ENCODE measurements at places on chromosomes 3 and 15.
A peak's percentile ranks its signal among the peaks of the same experiment; 100 is the strongest.

DNA sequence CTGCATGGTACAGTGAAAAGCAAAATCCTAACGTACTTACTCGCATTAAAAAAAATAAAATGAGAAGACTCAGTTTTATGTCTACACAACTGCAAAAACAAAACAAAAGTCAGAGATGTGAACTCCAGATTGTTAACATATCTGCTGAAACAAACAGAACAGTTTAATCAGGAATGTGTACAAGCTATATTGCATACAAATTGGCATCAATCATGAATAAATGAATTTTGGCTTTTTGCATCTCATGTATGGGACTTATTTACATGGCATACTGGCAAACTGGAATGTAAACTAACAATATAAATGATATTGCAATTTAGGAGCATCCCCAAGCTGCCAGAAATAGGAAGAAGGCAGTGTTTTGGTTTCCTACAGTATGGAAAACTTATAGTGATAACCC, 79.6 kb upstream of the NSMCE3 start:
- no peak for DNase-seq

DNA sequence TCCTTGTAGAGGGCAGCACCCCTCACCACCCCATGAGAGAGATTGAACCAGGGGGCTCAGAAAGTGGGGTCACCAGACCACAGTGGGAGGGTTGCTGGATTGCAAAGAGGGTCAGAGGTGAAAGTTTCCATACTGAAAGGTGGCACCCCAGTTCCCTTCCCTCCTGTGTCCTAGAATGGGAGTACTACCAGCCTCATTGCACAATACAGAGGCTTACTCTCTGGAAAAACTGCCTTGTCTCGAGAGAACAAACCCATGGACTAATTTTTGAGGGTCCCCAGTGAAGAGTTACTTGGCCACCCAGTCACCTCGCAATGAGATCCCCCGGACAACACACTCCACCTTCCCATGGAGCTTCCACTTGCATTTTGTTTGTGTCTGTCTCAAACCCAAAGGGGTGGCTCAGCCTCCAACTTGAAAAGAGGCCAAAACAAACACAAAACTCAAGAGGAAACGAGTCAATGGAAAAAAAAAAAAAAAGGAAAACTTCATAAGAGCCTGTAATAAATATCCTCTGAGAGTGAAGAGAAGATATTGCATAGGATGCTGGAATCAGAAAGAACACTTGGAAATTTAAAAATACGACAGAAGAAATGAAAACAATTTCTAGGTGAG, 18.6 kb downstream of the MESP2 start:
- no peak for DNase-seq

DNA sequence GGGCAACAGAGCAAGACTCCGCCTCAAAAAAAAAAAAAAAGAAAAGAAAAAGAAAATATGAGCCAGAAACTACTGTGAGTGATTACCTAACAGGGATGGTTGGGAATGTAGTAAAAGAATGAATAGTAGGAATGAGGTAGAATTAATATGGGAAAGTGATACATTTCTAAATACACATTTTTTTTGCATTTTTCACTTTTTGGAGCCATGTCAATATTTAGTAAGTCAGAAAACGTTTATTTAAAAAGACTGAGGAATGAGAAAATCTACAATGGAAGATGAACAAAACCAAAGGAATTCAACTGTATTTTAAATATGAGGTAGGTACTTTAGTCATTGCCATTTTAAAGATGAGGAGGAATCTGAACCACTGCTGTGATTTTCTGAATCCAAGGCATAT, 817.2 kb upstream of the CADM2 start:
- DNase-seq: no peak

- DNase-seq: peak; percentile 18
Observed at GRCh38 chr3:105094588-105094987, 272.1 kb upstream of the ALCAM start.

DNA sequence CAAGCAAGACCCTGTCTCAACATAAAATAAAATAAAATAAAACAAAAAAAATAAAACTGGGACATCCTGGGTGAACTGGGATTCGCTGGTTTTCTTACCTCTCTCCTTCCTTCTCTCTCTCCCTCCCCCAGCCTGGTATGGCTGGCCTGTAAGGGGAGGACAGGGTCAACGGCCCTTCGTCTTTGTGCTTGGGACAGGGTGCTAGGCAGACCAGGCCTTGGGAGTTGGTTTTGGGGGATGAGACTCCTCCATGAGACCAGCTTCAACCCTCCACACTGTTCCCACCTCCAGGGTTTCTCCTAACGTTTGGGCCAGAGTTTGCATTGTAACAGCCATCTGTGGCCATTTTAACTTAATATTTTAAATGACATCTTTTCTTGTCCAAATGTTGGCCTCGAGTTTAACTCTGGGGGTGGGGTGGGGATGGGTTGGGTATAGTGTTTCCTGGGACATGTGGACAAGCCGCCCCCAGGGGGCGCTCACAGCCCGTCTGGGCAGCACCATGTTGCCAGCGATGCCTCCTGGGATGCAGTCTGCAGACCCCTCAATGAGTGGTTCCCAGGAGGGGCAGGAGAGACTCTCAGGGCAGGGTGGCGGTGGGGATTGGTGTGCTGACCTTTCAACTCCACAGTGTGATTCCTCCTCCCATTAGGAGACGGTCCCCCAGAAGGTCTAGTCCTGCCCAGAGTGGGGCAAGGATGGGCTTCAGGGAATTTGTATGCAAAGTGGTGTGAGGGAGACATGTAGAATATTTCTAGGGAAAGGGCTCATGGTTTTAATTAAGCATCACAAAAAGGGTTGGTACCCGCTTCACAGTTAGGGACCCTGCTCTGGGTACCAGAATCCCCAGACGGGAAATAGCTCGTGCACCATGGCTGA, 37.7 kb upstream of the LCTL start:
- DNase-seq: peak; percentile 4

GRCh38 chr15:59396211-59396610, 23.5 kb upstream of the MYO1E start:
- no peak for DNase-seq

DNA sequence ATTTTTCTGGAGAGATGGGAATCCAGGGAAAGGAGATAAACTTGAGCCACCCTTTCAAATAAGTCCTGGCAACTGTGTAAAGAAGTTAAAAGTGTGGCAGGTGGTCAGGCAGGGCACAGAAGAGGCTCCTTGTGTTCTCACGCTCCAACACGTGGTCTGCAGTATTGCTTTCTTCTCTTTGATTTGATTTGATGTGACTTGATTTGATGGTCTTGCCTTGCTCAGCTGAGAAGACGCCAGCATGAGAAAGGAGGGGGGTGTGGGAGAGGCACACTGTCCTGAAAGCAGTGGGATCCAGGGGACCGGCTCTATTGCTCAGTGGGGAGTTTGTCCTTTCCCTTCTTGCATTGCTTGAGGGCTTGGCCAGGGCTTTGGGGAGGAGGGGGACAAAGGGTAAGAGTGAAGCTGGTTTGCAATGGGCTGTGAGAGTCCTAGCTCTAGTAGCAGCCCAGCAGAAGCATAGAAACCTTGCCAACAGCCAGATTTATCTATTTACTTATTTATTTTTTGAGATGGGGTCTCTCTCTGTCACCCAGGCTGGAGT, 25.7 kb upstream of the NEO1 start:
- no peak for DNase-seq

DNA sequence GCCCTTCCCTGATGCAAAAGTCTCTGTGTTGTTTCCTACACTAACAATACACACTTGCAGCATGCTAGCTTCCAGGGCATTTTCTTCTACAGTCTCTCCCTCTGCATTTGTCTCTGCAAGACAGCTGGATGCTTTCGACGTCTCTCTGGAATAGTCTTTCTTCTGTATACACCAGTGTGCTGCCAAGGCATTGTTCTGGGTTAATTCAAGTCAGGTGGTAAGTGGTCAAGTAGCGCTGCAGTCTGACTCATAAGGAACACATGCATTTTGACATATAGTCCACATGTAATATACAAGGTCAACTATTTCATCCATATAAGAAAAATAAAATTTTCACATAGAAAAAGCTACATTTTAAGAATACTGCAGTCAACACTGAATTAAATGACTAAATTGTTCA, 92.7 kb downstream of the MYLK start:
- DNase-seq: no peak

- DNase-seq: no peak
Observed at GRCh38 chr15:63392361-63393009, 10.8 kb upstream of the CA12 start.

- no peak for DNase-seq
Observed at GRCh38 chr3:17643691-17644090, 98.7 kb downstream of the TBC1D5 start.

- peak; percentile 66 for DNase-seq
Observed at GRCh38 chr15:72907733-72908132, 124.2 kb upstream of the ADPGK start.

DNA sequence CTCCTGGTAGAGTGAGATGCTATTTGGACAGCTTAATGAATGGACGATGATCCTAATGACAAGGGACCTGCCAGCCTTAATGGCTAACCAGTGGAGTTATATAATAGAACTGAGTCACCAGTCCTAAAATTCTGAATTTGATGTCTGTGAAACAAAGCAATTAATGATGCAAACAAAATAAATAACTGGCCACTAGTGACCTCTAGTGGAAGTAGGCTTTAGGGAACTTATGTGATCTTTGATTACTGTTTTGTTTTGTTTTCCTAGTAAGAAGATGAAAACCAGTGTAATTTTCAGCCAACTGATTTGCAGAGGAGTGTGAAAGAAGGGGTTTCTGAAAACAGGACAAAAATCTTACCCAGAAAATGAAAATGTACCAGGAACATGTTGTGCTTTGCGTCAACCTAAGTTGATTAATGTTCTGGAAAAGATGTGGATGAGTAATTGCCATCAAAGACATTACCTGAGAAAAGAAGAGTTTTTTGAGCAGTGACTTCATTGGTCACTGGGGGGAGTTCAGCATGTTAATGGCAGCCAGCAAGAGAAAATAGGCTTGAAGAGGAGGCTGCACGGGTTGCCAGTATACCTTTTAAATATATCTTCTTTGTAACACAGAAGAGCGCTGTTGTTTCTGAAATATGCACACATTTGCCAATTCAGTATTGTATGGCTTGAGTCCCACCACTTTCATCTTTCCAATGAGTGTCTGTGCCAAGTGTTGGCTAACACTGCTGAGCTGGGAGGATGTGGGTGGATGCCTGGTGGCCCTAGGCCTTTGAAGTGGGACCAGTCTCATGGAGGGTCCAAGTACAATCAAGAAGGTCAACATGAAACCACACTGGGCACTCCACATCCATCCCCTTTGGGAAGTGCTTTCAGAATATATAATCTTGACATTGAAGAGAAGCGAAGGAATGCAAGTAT, 9.3 kb downstream of the VEPH1 start:
- DNase-seq: peak; percentile 48

GRCh38 chr15:35698331-35698730, 152.4 kb upstream of the DPH6 start:
- DNase-seq: no peak

DNA sequence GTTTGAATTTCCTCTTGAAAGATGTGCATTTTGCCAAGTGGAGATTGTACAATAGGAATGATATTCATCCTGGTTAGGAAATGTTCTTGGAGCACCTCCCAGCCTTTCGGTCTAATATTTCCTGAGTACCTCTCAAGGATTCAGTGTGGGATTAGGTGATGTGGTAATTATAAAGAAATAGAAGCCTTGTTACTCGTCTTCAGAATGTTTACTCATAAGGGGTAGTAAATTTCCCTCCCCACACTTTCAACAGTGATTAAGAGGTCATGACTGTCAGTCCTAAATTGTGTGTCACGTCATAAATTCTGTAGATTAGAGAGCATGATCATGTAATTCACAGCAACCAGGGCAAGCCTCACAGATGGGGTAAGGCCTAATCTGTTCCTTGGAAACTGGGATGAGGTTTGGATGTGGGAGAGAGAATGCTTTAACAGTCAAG, 633.1 kb upstream of the TBL1XR1 start:
- no peak for DNase-seq

GRCh38 chr3:48042071-48042760, 26.0 kb upstream of the MAP4 start:
- no peak for DNase-seq

DNA sequence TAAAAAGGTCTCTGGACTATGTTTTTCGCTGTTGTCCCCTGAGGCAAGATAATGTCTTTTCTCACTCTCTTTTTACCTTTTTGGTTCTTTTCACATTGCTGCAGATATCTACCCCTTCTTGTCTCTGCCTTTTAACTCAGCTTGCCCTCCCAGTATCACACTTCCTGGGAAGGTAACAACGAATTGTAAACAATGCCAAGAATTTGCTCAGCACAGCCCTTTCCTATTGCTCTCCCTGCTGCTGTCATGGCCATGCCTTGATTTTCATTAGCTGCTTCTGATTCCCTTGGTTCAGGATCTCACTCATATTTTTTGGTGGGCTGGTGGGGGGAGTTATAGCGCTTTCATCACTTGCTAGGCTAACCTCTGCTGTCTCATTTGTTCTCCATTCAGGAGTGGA, 123.1 kb upstream of the DPH6 start:
- no peak for DNase-seq

DNA sequence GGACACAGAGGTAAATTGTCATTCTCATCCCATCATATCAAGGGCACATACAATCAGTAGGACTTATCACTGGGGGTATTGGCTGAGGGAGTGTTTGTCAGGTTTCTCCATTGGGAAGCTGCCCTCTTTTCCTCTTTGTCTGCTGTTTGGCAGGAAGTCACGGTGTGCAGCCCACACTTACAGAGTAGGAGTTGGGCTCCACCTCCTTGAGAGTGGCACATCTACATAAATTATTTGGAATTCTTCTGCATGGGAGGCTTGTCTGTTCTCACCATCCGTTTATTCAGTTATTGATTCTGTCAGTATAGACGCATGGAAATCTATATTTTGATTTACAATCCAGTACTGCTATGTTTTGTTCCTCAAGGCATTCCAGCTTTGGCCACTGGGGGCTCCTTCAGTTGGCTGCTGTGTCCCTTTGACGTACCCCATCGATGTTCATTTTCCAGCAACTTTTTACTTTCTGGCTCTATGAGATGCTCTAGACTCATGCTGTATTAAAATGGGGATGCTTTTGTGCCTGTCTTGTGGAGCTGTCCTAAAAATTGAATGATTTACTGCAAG, 200.3 kb downstream of the SLCO3A1 start:
- DNase-seq: no peak

GRCh38 chr3:66052721-66053549, 14.2 kb upstream of the MAGI1 start:
- DNase-seq: no peak

- peak; percentile 89 for DNase-seq
Observed at GRCh38 chr3:9196020-9196419, 53.4 kb downstream of the SRGAP3 start.
